Lung (tissue), 17 donors: ENCODE measurements at places on chromosomes 7 and 10.

DNA sequence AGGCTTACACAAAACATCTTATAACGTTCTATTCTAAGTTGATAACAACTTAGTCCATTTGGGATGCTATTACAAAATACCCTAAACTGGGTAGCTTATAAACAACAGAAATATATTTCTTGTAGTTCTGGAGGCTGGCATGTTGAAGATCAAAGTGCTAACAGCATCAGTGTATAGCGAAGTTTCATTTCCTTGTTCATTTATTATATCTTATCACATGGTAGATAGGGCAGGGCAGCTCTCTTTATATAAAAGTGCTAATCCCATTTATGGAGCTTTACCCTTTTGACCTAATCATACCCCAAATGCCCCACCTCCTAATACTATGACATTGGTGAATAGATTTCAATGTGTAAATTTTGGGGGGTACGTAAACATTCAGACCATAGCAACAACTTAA lies 6.3 kb downstream of the CASP7 start:
- no peak for DNase-seq

DNA sequence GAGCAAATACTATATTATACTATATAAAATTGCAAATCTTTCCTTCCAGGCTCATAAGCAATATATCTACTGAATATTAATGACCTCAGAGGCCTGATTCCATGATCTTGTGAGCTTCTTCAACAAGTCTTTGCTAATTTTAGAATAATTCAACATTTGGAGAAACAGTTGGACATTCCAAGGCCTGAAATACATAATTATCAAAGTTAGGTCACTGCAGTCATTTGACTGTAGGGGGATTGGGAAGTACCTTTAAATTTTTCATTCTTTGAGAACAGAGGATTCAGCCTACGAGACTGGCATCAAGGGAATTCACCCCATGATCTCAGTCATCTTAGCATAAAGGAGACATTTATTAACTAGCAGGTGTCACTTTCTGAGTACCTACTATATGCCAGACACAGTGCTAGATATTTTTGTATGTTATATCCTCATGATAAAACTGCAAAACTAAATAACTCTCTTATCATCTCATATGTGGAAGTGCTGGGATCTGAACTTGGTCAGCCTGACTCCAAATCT lies 85.4 kb downstream of the DOCK4 start:
- no peak for DNase-seq

DNA sequence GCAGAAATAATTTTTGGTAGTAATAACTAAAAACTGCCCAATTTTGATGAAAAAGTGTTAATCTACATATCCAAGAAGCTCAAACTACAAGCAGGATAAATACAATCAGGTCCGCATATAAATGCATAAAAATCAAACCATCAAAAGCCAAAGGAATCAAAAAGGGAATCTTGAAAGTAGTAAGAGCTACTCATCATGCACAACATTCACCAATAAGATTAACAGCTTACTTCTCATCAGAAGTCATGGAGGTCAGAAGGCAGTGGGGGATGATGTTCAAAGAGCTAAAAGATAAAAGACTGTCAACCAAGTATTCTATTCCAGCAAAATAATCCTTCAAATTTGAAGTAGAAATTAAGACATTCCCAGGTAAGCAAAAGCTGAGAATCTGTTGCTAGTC lies 76.4 kb downstream of the CRPPA start:
- no peak for DNase-seq

DNA sequence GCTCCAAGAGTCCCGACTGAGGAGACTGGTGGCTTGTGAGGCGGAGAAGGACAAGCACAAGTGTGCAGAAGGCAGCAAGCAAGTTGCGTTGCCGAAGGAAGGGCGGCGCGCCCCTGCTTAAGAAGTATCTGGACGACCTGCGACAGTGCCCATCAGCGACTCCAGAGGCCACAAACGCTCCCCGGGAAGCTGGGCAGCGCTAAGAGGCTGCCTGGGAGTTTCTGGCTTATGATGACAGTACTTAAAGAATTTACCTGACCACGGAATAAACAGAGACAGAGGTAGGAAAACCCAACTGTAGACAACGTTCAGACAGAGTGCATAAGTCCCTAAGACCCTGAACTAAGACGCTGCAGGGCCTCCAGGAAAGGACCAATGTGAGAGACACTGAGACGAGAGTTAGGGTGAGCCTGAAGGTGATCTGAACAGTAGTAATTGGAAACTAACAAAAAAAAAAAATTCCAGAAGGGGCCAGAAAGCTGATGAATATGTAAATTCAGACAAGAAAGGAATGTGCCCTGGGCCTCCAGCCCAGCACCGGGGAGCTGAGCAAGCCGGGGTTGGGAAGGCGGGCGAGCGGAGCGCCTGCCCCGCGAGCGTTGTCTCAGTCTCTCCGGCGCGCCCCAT lies 1.0 kb downstream of the OSBPL3 start:
- no peak for DNase-seq

DNA sequence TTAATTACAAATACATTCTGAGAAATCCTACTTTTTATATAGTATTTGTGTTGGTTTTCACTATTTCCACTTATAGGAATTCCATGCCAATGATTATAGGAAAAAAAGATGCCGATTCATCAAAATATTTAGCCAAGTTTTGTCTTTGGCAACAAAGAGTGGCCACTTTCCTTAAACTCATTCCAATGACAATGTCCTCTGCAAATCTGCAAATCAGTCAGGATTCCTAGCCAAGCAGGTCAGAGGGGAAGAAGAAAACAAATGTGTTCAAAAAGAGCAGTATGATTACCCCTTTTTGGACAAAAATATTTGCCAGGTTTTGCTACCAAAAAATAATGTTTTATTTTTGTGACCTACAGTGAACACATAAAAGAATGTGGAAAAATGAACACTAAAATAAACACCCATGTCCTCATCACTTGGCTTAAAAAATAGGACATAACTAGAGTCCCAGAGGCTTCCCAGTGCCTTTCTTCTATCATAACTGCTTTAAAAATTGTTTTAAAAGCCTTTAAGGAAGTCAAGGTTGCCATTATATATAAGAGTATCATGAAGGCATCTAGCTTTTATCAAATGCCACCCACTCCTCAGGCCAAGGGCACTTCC lies 125.9 kb downstream of the ADAM12 start:
- DNase-seq = no peak

DNA sequence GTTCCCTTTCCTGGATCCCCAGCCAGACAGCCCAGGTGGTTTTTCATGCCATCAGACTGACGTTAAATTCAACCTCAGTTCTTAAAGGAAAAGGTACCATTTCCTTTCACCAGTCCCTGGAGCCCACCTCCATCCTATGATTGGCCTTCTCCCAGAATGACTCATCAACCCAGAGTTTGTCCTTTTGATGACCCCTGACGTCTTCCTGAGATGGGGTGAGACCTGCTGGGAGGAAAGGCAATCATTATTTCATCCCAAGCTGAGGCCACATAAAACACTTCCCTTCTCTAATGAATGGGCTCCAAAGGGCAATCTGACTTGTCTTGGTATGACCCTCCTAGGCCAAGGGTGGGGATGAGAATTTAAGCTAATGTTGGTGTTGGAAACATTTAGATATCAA lies 750.7 kb downstream of the SUGCT start:
- DNase-seq = no peak

DNA sequence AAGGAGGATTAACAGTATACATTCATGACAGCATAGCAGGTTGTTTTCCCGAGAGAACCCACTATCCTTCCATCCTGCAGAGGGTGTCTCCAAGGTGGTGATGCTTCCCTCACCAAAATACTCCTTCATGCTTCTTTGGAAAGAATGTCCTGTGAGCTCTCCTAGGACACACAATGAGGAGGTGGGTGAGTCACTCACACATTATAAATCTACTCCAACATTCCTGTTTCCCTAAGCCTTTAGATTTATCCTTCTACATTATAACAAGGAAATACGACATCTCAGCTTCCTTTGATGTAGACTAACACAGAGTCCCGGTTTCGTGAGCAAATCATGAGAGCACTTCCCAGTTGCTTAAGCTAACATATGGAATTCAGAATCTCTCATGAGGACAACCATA lies 689.7 kb upstream of the CELF2 start:
- DNase-seq = no peak

DNA sequence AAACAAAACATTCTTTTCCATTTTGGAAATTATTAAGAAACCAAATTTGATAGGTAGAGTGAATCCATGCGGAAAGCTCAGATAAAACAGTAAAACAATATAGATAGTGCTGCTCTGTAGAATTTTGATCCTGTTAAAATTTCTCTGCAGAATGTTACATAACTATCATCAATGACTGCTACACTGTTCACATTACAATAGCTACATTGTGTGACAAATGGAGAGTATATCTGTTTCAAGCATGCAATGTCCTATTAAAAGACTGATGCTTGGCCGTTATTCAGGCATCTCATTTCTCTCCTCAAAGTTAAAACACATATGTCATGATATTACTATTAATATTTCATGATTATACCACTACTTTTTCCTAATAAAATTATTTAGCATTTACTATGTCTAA lies 14.7 kb upstream of the TMEM106B start:
- DNase-seq = no peak

DNA sequence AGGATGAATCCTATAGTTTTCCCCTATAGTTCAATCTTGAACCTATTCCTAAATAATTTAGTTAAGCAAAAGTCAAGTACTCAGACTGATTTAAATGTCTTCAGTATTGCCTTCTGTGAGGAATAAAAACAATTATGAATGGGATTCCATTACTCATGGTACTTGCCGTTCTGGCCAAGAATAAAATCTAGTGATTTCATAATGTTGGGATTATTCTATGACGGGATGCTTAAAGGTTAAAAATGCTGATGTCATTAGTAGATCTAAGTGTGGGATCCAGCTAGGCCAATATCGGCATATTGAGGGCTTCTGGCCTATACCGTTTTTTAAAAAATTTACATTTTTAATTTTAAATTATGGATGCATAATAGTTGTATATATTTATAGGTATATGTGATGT lies 5.3 kb downstream of the BPGM start:
- DNase-seq = no peak

- DNase-seq = no peak
Observed at GRCh38 chr7:44227911-44228310, 27.1 kb downstream of the YKT6 start.

GRCh38 chr7:83362871-83363550 lies 200.3 kb upstream of the PCLO start:
- DNase-seq = peak; percentile 87

DNA sequence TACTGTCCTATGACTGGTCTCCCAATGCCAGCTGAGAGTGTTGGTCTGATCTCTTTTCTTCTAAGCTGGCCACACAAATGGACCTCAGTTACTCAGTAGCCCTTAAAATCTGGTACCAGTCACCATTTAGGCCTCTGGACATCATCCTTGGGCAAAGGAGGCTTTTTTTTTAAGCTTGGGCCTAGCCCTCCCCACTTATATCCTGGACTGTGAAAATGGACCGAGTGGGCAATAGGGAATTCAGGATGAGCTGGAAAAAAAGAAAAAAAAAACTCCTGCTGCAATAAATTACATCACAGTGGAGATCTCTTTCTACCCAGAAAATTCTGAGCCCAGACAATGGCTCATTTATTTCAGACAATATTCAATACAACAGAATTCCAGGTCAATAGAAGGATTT lies 68.4 kb downstream of the PARP12 start:
- DNase-seq = no peak

DNA sequence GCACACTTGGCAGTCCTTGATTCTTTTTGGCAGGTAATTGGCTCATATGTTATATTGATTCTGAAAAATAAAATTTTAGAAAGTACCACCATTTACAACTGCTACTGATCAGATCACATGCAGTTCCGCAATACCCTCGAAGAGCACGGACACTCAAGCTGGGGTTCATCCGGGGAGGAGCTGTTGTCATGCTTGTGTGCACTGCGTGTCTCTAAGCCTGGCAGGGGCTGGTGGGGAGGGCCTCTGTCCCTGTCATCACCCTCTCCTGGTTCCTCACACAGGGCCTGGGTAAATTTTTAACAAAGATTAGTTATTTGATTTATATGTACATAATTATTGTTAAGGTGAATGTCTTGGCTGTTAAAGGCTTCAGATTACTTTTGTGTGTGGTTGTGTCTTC lies 45.2 kb downstream of the TRRAP start:
- no peak for DNase-seq

- DNase-seq = peak; percentile 70
Observed at GRCh38 chr10:131646551-131647525, 254.0 kb upstream of the PPP2R2D start.
